Stimulated activated CD4-positive, alpha-beta T cell treated with anti-CD3 and anti-CD28 coated beads, Interleukin-12 subunit alpha, Interleukin-12 subunit beta, amount 100 ng/mL, for 24 hours (primary cell): ENCODE measurements at places on chromosomes 4 and X.

DNA sequence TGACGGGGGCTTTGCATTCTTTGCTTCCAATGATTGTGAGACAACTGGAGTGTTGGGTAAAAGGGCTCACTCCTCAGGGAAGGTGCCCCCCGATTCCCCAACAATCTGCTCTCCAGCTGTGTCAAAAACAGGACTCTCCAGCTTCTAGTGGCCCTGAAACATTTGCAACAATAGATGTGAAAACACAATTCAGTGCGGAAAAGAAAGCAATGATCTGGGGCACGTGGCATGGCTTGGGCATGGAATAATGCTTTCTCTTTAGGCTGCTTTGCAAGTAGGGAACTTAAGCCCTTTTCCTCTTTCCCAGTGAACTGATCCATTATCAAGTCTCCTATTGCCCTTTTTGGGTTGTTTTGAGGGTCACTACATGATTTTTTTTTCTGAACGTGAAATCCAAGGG is 239.9 kb downstream of the C4orf33 start:
- no peak for DNase-seq

DNA sequence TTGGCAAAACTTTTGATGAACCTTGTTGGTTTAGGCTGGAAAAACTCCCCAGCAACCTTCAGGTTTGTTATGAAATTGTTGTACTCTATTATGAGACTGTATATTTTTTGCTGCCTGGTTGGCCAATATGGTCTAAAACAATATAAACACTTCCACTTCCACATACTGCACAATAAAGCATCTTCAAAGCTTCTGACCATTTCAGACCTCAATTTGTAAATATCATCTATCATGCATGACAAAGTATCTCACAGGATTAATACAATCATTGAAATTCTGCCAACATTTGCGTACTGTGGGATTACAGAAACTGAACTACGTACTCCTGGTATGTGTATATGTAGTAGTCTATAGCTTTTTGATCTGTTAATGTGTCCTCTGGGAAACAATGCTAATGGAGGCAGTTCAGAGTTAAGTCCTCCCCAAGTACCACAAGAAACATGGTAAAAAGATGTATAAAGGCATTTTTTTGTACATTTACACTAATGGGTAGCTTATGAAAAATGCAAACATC is 40.4 kb downstream of the GPC4 start:
- DNase-seq, result no peak

DNA sequence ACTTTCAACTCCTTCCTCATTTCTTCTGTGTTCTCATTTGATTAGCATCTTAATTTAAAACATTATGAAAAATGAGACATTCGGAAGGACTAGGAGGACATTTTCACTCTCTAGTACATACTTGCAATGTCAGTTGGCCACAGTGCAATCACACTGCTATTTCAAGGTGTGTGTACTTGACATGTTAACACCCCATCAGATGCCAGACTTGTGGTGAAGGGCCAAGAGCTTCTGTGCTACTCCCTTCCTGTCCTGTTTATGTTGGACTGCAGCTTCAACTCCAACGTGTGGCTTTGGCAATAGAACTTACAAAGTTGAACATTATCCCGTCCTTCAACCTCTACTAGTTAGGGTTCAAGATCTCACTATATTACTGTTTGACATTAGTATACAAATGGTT is 221.0 kb downstream of the PALLD start:
- DNase-seq, result no peak

GRCh38 chrX:124764354-124764753 is 418.0 kb downstream of the SH2D1A start:
- DNase-seq, result no peak

DNA sequence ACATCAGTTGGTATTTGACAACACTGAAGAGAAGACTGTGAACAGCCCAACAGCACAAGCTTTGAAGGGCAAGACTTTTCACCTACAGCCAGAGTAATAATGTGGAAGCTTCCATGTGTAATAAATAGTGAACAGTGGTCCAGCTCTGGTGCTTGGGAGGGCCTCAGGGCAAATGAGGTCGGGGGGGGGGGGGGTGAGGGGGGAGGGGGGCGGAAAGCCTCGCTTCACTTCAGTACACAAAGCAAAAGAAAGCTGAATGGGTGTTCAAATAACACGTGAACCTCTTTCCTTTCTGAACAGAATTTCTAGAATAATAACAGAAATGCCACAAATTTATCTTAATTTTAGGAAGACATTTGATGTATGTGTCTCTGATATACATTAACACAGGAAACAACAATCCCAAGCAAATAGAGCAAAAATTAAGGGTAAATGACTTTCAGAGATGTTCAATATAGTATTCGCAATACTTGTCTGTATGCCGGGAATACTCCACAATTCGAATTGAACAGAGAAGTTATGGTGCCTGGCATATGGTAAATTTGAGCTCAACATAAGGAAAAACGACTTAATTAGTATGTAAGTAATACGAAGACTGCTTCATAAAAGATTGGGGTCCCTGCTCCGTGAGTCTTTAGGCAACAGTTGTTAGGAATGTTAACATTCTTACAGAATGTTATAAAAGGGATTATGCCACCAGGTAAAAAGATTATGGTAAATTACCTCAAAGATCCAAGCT is 92.6 kb downstream of the FRYL start:
- DNase-seq, result no peak

- DNase-seq, result no peak
Observed at GRCh38 chr4:151850791-151851213, 90.0 kb upstream of the GATB start.

- DNase-seq, result no peak
Observed at GRCh38 chr4:151471728-151472127, 62.8 kb downstream of the FHIP1A start.

GRCh38 chr4:66911880-66912279 is 633.4 kb downstream of the CENPC start:
- no peak for DNase-seq

DNA sequence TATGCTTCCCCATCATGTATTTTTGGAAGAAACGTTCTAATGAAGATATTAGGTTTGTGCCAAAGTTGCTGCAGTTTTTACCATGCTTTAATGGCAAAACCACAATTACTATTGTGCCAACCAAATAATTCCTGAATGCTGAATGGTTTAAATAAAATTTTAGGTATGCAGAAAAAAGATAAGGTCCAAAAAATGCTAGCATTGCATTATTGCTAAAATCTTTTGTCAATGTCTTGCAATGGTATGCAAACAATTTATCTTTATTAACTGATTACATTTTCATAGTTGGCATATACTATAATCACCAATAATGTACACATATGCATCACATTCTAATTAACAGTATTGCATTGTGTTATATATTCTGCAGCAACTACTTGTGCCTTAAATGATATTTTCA is 1657.4 kb upstream of the IGFBP7 start:
- no peak for DNase-seq

GRCh38 chr4:119025420-119025819 is 110.2 kb upstream of the MYOZ2 start:
- no peak for DNase-seq

GRCh38 chr4:4185528-4185927 is 41.2 kb downstream of the OTOP1 start:
- no peak for DNase-seq

DNA sequence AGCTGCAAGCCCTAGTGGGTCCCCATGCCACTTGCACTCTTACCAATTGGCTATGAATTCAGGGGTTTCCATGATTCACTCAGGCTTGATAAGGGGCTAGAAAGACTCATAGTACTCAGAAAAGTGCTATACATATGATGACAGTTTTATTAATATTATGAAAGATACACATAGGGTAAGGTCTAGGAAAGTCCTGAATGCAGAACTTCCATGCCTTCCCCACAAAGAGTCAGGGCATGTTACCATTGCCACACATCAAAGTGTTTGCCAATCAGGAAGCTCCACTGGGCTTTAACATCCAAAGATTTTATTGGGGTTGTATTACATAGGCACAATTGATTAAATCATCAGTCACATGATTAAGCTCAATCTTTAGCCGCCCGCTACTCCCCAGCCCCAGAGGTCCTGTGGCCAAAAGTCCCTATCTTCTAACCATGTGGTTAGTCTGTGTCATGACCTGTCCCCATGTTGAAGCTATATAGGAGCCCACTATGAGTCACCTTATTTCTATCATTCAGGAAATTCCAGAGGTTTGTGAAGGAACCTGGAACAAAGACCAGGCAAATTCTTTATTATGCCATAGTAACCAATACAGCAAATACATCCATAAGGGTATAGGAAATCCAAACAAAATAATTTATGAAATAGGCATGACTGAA is 635.6 kb downstream of the STPG2 start:
- no peak for DNase-seq

GRCh38 chrX:99348256-99348655 is 1061.8 kb downstream of the PCDH19 start:
- no peak for DNase-seq

- no peak for DNase-seq
Observed at GRCh38 chrX:54492340-54492739, 3.7 kb downstream of the FGD1 start.

GRCh38 chr4:187798385-187798784 is 197.2 kb upstream of the ZFP42 start:
- DNase-seq, result no peak
